Stimulated activated naive CD4-positive, alpha-beta T cell (primary cell): ENCODE measurements at places on chromosomes 2 and 18.

DNA sequence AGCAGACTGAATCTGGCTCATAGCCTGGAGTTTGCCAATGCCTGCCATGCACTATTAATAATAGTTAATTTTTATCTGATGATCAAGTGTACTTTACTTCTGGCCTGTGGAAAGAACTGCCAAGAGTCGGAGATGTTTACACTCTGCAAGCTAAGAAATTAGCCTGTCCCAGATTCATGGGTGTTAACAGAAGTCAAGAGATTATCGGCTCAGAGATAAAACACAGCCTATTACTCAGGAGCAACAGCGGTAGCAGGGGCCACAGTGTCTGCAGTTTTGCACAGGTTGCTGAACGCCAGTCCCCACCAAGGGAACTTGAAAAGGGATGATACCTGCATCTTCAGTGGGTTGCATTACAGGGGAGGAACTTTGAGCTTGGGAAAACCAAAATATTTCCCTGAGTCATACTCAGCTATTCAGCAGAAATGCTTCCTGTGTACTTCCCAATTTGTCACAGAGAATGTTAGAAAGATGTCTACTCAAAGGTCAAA lies 4.3 kb upstream of the ADI1 start:
- no peak for DNase-seq

GRCh38 chr18:77560341-77560992 lies 310.8 kb downstream of the GALR1 start:
- DNase-seq: no peak

DNA sequence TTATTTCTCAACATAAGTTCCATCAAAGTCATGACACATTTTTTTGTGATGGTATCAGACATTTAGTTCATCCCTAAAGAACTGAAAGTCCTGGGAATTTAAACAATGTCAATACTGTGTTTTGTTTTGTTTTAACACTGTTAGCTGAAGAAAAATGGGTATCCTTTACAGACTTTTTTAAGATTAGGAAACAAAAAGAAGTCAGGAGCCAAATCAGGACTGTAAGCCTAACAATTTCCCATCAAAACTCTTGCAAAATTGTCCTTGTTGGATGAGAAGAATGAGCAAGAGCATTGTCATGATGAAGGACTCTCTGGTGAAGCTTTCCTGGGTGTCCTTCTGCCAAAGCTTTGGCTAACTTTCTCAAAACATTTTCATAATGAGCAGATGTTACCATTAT lies 69.4 kb downstream of the SRD5A2 start:
- no peak for DNase-seq

DNA sequence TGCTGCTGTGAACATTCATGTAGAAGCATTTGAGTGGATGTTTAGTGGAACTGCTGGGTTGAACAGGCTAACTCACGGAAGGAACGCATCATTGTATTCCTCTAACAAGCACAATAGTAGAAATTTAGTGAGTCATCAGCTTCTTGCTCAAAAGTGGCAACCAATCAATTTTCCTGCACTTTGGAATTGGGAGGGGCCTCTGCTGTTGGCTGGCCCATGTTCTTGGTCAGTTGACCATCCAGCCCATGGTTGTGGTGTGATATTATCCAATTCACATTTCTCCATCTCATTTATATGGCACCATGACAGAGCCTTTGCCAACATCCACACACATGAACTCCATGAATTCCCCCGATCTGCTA lies 95.0 kb downstream of the TNFRSF11A start:
- DNase-seq: no peak

GRCh38 chr18:13889671-13890070 lies 25.7 kb downstream of the MC2R start:
- no peak for DNase-seq
